ENCODE measurements at places on chromosomes 11 and 22. TPM values are rescaled to one million over a fixed set of nuclear protein-coding genes. Genes with fewer than 3 reads are reported as not detected.

DNA sequence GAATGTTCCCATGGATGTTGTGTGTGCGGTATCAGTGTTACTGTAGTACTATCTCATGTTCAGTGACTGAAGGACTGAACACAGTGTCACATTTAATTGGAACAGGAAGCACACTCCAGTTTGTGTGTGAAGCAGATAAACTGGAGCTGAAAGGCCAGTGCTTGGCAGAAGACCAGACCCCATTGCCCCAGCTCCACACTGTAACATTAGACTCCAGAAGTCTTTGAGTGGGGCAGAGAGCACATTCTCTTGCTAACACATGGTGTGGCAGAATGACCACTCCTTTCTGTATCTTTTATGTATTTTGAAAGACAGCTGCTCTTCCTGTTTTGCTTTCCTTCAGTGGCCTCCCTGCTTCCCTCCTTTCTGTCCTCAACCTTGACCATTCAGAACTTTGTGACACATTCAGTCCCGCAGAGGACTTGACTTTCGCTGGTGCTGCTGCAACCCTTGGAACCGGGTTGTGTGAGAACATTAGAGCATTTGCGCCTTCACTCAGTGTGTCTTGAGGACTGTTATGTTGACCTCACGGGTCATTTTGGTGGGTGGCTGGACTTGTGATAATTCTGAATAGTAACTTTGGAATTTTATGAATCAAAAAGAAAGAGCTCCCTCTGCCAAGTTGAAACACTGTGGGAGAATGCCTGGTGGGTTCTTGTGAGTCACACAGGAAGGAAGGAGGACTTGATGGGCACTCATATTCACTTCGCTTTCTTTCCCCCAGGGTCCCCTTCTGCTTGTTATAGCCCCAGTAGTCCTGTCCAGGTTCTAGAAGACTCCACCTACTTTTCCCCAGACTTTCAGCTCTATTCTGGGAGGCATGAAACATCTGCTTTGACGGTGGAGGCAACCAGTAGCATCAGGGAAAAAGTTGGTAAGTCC lies 26.4 kb downstream of the AMOTL1 start:
- ATAC-seq = no peak
- H3K27ac ChIP-seq = no peak overlapping the region
- peaks cover 13% of the 10 kb centered on the region for H3K27me3 ChIP-seq
- H3K36me3 ChIP-seq = no peaks in the 10 kb centered on the region
- no peaks in the 10 kb centered on the region for H3K4me1 ChIP-seq

Gene TMEM191B
- total RNA-seq = 11.0 TPM

DNA sequence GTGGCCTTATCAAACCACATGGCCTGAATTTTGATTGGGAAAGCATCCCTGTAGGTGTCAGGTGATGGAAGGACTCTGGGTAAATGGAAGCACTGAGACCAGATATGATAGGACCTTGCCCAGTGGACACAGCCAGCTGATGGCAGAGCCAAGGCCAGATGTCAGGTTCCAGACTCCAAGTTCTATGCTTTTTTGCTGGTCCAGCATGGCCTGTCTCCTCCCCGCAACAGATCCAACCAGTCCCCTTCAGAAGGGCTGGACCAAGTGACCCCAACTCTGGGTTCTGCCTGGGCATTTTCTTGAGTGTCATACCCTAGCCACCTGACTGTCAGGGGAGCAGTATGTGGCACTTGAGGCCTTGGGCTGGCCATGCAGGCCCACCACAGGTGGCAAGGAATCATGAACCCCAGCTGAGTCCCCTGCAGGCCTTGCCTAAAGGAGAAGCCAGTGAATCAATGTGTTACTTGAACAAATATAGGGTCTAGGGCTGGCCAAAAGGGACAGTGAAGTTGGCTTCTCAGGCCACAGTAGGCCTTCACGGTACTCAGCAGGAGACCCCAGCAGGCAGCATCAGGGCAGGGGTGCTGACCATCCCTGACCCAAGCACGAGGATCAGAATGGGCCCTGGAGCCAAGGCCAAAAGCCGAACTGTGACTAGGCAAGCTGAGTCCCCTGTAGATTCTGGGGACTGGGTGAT lies 27.1 kb downstream of the KCNQ1OT1 start:
- H3K27ac ChIP-seq = no peak overlapping the region
- H3K4me1 ChIP-seq = no peaks in the 10 kb centered on the region
- H3K36me3 ChIP-seq = no peaks in the 10 kb centered on the region
- H3K4me3 ChIP-seq = no peak overlapping the region

- peaks cover 96% of the 10 kb centered on the region for H3K36me3 ChIP-seq
- ATAC-seq = no peak
- H3K4me1 ChIP-seq = peaks cover 47% of the 10 kb centered on the region
- H3K4me3 ChIP-seq = peak overlapping the region; percentile 77
- H3K27ac ChIP-seq = peak overlapping the region; percentile 85
Measured at GRCh38 chr11:61049859-61050258, 52.4 kb upstream of the CD5 start.

- H3K4me3 ChIP-seq = peak overlapping the region; percentile 56
- no peaks in the 10 kb centered on the region for H3K27me3 ChIP-seq
- H3K27ac ChIP-seq = peak overlapping the region; percentile 40
- H3K36me3 ChIP-seq = no peaks in the 10 kb centered on the region
Measured at GRCh38 chr11:95625164-95625900, 164.2 kb downstream of the FAM76B start.

- H3K4me1 ChIP-seq = peaks cover 19% of the 10 kb centered on the region
- peak; percentile 34 for ATAC-seq
- no peaks in the 10 kb centered on the region for H3K27me3 ChIP-seq
- peak overlapping the region; percentile 85 for H3K4me3 ChIP-seq
- H3K36me3 ChIP-seq = peaks cover 9% of the 10 kb centered on the region
Measured at GRCh38 chr11:108853864-108854263, 189.0 kb downstream of the DDX10 start.

DNA sequence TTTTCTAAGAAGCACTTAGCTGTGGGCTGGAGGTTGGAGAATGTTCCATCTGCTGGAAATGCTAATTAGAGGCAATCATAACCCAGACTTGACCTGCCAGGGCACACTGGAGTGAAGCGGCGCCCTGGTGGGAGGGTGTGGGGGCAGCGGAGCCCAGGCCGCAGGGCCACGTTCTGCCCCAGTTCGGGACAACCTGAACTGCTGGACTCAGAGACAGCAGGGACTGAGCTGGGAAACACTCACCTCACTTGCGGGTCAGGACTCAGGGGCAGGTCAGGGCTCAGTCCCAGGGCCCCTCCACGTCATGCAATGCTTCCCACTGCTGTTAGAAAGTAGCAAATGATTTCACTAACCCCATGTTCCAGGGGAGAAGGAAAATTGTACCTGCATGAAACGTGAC lies 316.4 kb downstream of the NTM start:
- no peak for ATAC-seq
- H3K27ac ChIP-seq = no peak overlapping the region
- H3K27me3 ChIP-seq = peaks cover 15% of the 10 kb centered on the region
- H3K4me3 ChIP-seq = no peak overlapping the region
- no peaks in the 10 kb centered on the region for H3K36me3 ChIP-seq

Gene OR10AG1
- not detected for total RNA-seq

Gene API5
- 95.2 TPM for total RNA-seq

GRCh38 chr11:72307439-72307838 lies 63.5 kb upstream of the PHOX2A start:
- H3K36me3 ChIP-seq = peaks cover 36% of the 10 kb centered on the region
- H3K4me1 ChIP-seq = no peaks in the 10 kb centered on the region
- no peak for ATAC-seq
- no peak overlapping the region for H3K27ac ChIP-seq
- no peaks in the 10 kb centered on the region for H3K27me3 ChIP-seq
- H3K4me3 ChIP-seq = no peak overlapping the region

DNA sequence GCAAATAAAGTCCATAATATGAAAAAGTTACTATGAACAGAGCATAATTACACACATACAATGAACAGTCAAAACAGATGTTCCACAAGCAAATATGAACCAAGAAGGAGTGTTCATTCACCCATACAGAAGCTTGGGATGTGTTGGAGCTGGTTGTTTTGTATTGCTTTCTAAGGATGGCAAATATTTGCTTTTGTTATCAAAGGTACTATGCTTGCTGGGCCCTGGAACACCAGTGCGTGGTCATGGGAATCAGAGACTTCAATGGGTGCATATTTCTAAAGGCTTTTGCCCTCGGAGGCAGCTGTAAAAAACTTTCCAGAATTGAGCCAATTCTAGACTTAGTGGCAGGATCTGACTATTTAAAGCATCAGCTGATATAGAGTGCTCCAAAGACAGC lies 85.1 kb downstream of the BARX2 start:
- H3K36me3 ChIP-seq = no peaks in the 10 kb centered on the region
- H3K4me1 ChIP-seq = no peaks in the 10 kb centered on the region
- no peak for ATAC-seq
- peaks cover 16% of the 10 kb centered on the region for H3K27me3 ChIP-seq
- H3K27ac ChIP-seq = no peak overlapping the region

DNA sequence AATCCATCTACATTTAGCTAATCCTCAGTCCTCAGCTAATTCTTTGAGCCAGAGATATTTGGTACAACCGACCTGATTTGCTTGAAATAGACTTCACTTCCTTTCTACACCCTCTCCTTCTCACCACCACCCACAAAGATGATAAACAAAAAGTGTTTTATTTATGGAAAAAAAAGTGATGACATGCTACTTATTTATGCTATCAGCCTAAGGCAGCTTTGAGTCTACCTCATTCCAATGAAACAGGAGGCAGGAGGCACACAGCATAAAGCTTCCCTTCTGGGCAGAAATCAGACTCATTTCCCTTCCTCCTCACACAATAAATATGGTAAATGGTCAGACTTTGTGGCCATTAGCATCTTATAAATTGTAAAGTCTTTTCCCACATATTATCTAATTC lies 325.7 kb downstream of the SOX6 start:
- H3K4me3 ChIP-seq = no peak overlapping the region
- no peaks in the 10 kb centered on the region for H3K27me3 ChIP-seq
- no peaks in the 10 kb centered on the region for H3K36me3 ChIP-seq
- H3K4me1 ChIP-seq = no peaks in the 10 kb centered on the region
- H3K27ac ChIP-seq = no peak overlapping the region

- peaks cover 32% of the 10 kb centered on the region for H3K4me1 ChIP-seq
- H3K27me3 ChIP-seq = no peaks in the 10 kb centered on the region
- H3K27ac ChIP-seq = peak overlapping the region; percentile 0
- no peaks in the 10 kb centered on the region for H3K36me3 ChIP-seq
- H3K4me3 ChIP-seq = no peak overlapping the region
Measured at GRCh38 chr11:75347781-75348566, 3.5 kb downstream of the ARRB1 start.

DNA sequence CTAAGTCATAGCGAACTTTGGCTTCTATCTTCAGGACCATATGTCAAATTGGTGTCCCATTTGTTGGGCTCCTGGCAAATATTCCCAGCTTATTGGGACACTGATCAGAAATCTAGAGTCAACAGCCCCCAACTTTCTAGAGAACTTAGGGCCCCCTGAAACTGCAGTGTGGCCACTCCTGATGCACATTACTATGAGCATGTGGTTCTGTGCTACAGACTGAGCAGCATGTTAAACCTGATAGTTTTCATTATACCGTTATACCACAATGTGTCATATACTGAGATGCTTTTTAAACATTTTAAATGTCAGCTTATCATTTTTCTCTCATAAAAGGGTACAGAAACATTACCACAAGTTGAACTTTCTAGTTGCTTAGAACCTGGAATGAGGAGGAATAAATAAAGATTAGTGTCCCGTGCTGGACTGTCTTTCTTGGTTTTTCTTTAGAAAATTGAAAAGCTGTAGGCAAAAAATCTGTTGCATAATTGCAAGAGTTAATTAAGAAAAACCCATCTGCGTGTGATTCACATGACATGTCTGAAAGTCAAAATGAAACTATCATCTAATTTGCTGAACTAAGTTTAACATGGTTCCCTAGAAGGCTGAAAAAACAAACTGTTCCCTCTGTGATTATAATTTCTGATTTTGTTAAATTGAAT lies 16.4 kb upstream of the CTSC start:
- H3K27ac ChIP-seq = peak overlapping the region; percentile 59
- no peaks in the 10 kb centered on the region for H3K27me3 ChIP-seq
- H3K4me1 ChIP-seq = peaks cover 15% of the 10 kb centered on the region
- H3K36me3 ChIP-seq = no peaks in the 10 kb centered on the region

GRCh38 chr11:118928870-118929500 lies 3.3 kb upstream of the BCL9L start:
- H3K4me1 ChIP-seq = peaks cover 11% of the 10 kb centered on the region
- peak overlapping the region; percentile 98 for H3K4me3 ChIP-seq
- peaks cover 15% of the 10 kb centered on the region for H3K36me3 ChIP-seq

Gene DEFB131B
- not detected for total RNA-seq

Gene HOATZ
- total RNA-seq = not detected

Gene BARX2
- not detected for total RNA-seq

DNA sequence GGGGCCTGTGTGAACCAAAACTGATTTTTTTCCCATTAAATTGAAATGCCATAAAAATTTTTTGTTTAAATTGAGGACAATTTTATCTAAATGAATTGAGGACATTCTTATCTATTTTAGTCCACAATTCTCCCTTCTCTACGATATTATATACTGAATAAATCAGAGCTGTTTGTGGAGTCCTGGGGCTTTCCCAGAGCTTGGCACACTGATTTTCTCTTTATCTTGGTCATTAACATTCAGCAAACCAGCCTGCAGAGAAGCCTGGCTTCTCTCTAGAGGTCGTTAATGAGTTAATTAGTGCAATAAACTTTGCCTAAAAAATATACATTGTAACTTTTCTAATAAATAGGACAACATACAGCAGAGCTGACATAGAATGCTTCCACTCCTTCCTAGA lies 615.7 kb downstream of the NELL1 start:
- no peak for ATAC-seq
- no peak overlapping the region for H3K27ac ChIP-seq
- H3K4me3 ChIP-seq = no peak overlapping the region
- no peaks in the 10 kb centered on the region for H3K27me3 ChIP-seq
- H3K36me3 ChIP-seq = no peaks in the 10 kb centered on the region

- peaks cover 4% of the 10 kb centered on the region for H3K27me3 ChIP-seq
- H3K4me3 ChIP-seq = peak overlapping the region; percentile 62
- no peak overlapping the region for H3K27ac ChIP-seq
- no peaks in the 10 kb centered on the region for H3K36me3 ChIP-seq
Measured at GRCh38 chr11:36361901-36362391, 65.9 kb downstream of the PRR5L start.

DNA sequence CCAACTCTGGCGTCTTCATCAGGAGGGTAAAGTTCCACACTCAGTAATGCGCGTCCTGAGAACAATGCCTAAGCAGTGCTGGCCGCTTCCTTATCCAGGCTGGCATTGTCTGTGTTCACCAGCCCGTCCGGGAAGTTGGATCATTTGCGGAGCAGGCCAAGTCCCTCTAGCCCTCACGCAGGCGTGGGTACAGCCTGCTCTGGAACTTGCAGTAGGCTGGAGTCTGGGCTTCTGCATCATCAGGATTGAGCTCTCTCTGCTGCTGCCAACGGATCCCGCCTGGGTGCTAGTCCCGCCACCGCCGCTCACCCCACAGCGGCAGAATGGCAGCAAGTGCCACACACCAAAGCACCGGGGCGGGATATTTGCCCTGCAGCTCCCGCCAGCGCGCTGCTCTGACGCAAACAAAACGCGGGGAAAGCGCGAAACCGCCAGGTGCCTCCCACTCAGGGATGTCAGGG lies 29.0 kb downstream of the GLYATL1 start:
- H3K4me1 ChIP-seq = no peaks in the 10 kb centered on the region
- H3K36me3 ChIP-seq = no peaks in the 10 kb centered on the region
- H3K27ac ChIP-seq = no peak overlapping the region
- H3K4me3 ChIP-seq = no peak overlapping the region
- no peak for ATAC-seq

GRCh38 chr11:18772211-18772610 lies 19.4 kb downstream of the PTPN5 start:
- ATAC-seq = no peak
- H3K27me3 ChIP-seq = peaks cover 7% of the 10 kb centered on the region
- peaks cover 4% of the 10 kb centered on the region for H3K4me1 ChIP-seq

Gene DTX4
- 0.13 TPM for total RNA-seq

Gene CECR2
- total RNA-seq = 0.06 TPM

- ATAC-seq = no peak
- peaks cover 14% of the 10 kb centered on the region for H3K27me3 ChIP-seq
- H3K4me1 ChIP-seq = no peaks in the 10 kb centered on the region
Measured at GRCh38 chr11:124896821-124897391, 759 bp downstream of the ROBO4 start.
